Panc1 (cell line): ENCODE measurements at places on chromosomes 11 and 22. TPM values are rescaled to one million over a fixed set of nuclear protein-coding genes. Genes with fewer than 3 reads are reported as not detected.

- DNase-seq = no peak
These were observed 182.4 kb upstream of the LARGE1 start for GRCh38 chr22:34102633-34103032.

GRCh38 chr22:37088750-37089408 lies 20.6 kb downstream of the TMPRSS6 start:
- no peak for DNase-seq

- DNase-seq = no peak
These were observed 580 bp downstream of the DTX4 start for GRCh38 chr11:59172345-59173079.

Gene C11orf87
- not detected for total RNA-seq

DNA sequence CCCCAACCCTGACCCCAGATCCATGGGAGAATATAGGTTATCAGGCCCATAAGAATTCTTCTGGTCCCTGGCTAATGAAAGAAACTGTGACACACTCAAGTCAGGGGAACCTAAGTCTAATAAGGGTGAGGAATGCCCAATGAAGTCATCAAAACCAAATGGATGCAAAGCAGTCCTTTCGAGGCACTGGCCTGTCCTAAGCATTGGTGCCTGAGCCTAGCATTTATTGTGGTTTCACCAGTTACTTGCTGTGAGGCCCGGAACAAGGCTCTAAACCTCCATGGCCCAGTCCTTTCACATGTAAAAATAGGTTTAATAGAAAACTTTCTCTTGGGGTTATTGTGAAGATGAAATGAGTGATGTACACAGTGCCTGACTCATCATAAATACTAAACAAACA lies 712.6 kb downstream of the DLG2 start:
- no peak for DNase-seq

GRCh38 chr11:47538741-47539565 lies 14.0 kb downstream of the CELF1 start:
- no peak for DNase-seq

Gene OR52E8
- not detected for total RNA-seq

- no peak for DNase-seq
These were observed 165.2 kb downstream of the LDLRAD3 start for GRCh38 chr11:36108881-36109589.

Gene FOLH1
- total RNA-seq = 0.98 TPM

- DNase-seq = no peak
These were observed at the start of gene DAGLA for GRCh38 chr11:61679893-61680621. DAGLA (plus strand) TSS chr11:61680391; CDS start chr11:61720156, 39,765 bp downstream.

DNA sequence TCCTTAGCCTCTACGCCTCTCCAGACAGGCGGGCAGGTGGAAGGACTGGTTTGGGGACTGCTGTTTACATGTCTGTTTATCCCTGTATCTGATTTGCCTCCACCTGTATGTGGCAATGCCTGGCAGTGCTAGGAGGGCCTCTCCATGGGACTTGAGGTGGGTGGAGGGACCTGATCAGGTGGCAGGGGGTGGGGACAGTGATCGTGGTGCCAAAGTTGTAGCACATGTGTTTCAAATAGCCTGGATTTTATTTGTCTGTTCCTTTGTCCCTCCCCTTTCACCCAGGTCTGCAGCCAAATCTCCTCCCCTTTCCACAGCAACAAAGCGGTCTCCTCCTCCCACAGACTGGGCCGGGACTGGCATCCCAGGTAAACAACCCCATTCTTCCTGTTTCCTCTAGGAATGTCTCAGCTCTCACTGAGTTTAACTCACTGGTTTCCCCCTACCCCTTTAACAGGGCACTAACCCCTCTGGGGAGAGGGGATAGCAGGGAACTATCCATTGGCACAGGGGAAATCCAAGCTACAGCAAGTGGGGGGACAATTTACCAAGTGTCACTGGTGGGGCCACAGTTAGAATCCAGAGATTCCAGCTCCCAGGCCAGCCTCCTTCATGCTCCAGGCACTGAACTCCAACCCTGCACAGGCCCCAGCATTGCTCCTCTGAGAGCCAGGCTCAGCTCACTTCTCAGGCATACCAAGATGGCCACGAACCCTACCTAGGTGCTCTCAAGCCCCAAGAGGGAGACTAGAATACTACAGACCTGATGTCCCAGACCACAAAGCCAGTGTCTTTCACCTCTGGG lies 22.9 kb upstream of the TLCD5 start:
- DNase-seq = no peak

GRCh38 chr22:20656902-20657836 lies 116.7 kb upstream of the SERPIND1 start:
- no peak for DNase-seq

DNA sequence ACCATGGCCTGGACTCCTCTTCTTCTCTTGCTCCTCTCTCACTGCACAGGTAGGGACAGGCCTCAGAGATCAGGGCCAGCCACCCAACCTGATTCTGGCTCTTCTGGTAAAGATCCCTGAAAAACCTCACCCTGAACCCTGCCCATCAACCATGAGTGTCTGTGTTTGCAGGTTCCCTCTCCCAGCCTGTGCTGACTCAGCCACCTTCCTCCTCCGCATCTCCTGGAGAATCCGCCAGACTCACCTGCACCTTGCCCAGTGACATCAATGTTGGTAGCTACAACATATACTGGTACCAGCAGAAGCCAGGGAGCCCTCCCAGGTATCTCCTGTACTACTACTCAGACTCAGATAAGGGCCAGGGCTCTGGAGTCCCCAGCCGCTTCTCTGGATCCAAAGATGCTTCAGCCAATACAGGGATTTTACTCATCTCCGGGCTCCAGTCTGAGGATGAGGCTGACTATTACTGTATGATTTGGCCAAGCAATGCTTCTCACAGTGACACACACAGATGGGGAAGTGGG lies 80.9 kb downstream of the ZNF280B start:
- DNase-seq = no peak

Gene OR51A4
- not detected for total RNA-seq

GRCh38 chr22:39597236-39597869 lies 26.8 kb downstream of the CACNA1I start:
- DNase-seq = no peak

DNA sequence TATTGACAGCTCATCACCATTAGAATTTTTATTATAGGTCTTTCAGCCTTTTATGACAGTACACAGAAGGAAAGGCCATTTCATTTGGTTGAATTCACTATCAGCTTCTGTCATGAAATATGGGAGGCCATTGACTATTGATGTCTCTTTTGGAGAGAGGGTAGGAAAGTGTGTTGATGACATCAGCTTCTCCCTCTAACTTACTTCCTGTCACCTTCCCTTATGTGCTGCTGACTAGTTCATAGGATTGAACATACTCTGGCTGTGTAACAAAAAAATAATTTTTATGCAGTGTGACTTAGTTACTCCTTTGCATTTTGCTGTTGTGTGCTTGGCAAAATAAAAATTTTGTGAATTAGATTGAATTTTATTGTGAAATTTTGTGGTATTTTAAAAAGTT lies 769.2 kb downstream of the METTL15 start:
- no peak for DNase-seq

Gene SPI1
- 0.31 TPM for total RNA-seq

DNA sequence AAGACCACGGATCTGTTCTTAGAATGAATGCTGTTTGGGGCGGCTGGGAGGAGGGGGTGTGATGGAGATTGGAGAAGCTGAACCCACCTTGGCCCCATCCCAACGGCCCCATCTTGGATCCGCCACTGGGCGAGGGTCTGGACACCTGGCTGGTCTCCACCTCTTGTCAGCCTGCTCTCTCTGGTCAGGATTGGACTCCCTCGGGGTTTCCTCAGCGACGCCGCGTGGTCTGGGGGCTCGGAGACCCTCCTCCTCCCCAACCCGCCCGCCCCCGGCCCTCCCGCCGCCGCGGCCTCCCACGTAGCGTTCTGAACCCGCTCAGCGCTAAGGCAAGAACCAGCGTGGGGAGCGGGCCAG lies 4.3 kb upstream of the FLI1 start:
- no peak for DNase-seq

Gene CCDC89
- 1.7 TPM for total RNA-seq

DNA sequence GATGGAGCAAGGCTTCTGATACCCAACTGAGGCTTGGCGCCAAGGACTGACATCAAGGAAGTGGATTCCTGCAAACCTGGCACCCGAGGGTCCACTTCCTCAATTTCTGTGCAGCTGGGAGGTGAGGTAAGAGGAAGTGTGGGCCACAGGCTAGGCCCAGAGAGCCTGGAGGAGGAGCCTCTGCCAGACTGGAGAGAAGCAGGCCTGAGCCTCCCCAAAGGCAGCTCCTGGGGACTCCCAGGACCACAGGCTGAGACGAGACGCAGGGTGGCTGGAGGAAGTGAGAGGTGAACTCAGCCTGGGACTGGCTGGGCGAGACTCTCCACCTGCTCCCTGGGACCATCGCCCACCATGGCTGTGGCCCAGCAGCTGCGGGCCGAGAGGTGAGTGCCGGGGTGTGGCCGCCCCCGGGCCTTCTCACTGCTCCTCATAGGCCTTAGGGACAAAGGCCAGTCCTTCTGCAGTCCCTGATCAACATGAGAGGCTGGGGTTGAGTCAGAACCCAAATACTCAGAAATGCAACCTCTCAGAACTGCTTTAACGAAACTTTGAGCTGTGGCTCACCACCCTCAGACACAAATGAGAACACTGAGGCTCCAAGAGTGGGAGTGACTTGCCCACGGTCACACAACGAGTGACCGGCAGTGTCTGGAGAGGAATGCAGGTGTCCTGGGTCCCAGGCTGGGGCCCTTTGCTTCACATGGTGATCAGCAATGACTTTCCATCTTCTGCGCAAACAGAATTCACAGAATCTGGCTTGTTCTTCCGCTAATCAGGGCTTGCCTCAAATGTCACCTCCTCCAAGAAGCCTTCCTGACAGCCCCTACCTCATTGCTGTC lies at the start of gene NCF4:
Gene NCF4 (plus strand): TSS at position 186 of the 839 bp plus-strand sequence. CDS start 166 bp downstream, at position 352.
- DNase-seq = no peak

GRCh38 chr11:27514558-27514957 lies 8.0 kb upstream of the LIN7C start:
- no peak for DNase-seq

Gene GNAZ
- 11.9 TPM for total RNA-seq

- no peak for DNase-seq
These were observed 833.8 kb downstream of the TBC1D22A start for GRCh38 chr22:47596176-47596690.

DNA sequence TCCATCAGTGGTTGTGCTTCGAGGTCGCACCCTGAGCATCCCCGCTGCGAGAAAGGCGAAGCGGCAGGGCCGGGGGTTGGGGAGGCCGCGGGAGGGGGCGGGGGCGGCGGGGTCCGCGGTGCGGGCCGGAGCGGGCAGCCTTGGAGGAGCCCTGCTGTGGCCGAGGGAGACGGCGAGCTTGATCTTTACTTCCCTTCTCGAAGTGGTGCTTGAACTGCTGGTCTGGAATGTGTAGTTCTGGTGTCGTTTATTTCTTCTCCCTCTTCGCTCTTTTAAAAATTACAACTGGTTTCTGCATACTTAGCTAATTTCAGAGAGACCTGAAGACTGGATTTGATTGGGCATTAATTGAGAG lies 1.1 kb downstream of the APLP2 start:
- DNase-seq = no peak

DNA sequence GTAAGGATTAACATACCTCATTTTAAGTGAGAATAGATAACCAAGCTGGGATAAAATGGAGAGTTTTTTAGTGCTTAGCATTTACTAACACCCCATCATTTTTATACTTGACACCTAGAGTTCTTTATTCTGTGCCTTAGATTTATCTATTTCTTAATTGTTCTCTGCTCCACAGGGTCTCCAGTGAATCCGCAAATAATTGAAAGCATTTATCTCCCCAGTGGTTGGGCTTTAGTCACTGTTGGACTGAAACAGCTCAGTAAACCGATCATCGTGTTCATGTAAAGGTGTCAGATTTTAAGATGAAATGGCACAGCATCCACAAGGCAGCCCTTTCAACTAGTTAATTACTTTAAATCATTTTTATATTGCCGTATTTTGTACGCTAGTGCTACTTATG lies 17.8 kb upstream of the GRIA4 start:
- no peak for DNase-seq
